ENCODE measurements at places on chromosomes 11 and 22.
A peak's percentile ranks its signal among the peaks of the same experiment; 100 is the strongest.

DNA sequence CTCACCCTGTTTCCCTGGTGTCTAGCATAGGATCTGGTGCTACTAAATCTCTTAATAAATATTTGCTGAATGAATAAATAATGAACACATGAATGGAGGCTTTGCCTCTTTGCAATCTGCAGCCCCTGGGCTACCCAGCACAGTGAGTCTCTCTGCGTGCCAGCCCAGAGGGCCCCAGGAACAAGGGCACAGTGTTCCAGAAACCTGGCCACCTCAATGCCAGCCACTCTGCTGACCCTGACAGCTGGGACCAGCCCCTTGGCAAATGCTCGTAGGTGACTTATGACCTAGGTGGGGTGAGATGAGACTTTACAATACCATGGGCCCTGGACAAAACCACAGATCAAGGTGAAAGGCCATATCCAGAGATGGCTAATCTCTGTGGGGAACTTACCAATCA is 31.6 kb downstream of the UQCR10 start:
- DNase-seq = no peak

- no peak for DNase-seq
Observed at GRCh38 chr11:40376331-40376730, 1083.1 kb downstream of the LRRC4C start.

DNA sequence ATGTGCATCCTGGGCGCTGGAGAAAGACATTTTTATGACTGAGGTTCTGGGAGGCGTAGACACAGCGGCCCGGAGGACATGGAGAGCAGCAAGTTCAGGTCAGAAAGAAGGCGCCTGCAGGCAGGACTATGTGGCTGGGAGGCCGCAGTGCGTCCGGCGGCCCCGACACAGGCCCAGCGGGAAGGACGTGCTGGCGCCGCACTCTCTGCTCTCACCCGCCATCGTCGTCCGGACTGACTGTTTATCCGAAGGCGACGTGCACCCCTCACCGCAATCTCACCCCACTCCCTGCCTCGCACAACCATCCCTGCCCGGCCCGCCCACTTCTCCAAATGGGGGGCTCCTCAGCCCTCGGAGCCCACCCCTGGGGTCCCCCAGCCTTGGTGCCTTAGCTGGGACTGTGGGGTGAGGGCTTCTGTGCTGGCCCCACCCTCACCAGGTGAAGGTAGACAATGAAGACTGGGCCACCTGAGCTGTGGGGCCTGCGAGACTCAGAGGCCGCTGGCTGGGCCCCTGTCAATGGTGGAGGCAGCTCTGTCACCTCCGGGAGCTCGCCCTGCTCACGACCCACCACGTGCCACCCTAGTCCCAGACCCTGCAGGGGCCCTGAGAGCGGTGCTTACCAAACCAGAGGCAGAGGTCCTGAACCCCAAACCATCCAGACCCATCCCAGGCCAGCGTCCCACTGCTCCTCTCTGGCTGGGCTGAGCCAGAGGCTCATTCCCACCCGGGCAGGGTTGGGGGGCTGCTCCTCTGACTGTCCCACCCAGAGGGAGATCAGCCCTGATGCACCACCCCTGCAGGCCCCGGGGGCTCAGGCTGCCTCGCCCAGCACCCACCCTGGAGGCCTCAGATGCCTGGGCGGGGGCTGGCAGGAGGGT is 16.2 kb upstream of the MUC5B start:
- no peak for DNase-seq

DNA sequence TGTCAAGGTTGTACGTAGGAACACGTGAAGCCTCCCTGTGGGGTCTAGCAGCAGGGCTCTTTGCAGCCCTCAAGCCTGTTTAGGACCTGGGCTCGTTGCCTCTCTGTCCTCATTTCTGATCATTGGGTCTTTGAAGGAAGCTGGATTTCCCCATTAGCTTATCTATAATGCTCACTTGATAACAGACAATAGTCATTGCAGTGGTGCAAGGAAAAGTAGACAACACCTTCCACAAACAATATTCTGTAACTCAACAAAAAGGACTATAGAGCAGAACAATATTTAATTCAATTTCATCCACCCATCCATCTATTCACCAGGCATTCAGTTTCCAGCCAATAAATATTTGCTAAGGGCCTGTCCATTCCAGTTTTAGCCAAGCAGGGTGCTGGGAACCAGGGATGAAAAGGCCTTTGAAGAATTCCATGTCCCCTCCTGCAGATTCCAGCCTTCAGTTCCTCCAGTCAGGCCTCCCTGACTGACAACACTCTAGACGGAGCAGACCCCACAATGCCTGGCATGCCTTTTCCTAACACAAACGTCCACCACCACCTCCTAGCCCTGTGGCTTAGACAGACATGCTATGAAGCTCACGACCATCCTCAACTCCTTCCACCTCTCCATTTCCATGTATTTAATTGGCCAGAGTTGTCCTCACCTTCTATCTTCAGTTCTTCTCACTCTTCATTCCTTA is 12.7 kb upstream of the POLD3 start:
- no peak for DNase-seq

DNA sequence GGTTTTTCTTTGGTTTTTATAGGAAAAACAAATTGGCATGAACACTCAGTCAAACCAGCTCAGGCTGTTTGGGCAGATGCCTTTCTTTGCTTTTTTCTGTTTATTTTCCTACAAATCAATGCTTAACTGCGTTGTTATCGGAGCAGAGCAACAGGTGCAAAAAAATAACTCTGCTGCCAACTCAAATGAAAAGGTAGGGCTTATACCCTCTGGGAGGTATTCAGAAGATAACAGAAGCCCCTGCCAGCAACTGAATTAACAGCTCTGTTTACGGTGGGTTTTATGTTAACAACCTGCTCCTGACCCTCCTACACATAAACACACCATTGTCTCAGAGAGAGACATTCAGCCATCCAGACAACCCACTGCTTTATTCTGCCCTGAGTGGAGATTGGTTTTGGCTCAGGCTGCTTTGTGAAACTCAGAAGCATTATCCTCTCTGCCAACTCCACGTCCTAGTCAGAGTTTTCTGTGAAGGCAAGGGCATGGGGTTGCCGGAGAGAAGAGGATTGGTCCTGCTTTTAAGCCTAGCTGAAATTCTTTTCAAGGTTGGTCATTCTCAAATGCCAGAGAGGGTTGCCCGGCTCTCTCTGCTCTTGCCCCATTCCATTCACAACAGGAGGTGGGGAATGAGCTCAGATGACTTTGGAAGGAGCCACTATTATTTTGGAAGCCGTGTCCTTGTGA is 11.4 kb downstream of the EHF start:
- no peak for DNase-seq

- DNase-seq = no peak
Observed at GRCh38 chr11:119599864-119600541, 129.0 kb downstream of the NECTIN1 start.

- DNase-seq = peak; percentile 33
Observed at GRCh38 chr11:17504330-17505107, 27.9 kb upstream of the ABCC8 start.

DNA sequence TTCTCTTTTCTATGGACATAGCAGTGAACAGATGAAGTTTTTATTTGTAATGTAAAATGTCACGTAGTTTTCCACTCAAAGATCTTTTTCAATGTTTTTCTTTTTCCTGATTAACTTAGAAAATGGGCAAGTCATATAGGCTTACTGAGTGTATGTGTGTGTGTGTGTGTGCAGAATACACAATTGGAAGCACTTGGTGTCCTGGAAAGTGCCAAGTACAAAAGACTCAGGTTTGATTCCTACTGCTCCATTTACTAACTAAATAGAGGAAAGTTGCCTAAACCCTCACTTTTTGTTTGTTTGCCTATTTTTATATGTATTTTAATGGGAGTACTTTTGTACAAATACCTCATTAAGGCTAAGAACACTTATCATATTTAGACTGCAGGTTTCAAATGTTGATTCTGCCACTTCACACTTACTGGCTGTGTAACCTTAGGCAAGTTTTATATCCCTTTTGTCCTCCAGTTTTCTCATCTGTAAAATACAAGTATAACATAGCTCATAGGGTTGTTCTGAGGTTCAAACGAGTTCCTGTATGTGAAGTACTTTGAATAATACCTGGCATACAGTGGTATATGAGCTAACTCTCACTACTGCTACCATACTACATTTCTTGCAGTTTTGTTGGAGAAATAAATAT is 90.1 kb downstream of the TYR start:
- no peak for DNase-seq

DNA sequence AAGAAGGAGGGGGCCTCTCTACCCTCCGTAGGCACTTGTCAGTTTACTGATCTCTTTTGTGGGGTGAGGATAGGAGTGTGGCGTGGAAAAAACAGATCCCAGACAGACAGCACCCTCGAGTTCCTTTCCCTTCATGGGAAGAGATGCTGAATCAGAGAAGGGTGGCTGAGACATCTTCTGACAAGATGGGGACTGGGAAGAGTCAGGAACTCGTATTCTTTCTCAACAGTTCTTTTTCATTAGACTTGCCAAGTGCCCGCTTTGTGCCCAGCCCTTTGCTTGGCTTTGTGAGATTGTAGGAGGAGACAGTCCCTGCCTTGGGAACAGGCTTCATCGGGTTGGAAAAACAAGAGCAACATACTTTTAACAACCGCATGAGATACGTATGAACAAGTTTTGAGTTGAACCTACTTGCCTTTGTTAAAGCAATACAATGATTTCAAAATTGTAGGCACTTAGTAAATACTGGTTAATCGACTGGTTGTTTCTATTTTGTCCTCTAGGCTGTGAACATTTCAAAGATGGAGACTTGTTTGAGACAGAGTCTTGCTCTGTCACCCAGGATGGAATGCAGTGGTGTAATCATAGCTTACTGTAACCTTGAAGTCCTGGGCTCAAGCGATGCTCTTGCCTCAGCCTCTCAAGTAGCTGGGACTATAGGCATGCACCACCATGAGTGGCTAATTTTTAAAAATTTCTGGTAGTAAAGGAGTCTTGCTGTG is 1.1 kb downstream of the RRM1 start:
- DNase-seq = no peak

- no peak for DNase-seq
Observed at GRCh38 chr11:113664069-113664980, 41.8 kb downstream of the TMPRSS5 start.

DNA sequence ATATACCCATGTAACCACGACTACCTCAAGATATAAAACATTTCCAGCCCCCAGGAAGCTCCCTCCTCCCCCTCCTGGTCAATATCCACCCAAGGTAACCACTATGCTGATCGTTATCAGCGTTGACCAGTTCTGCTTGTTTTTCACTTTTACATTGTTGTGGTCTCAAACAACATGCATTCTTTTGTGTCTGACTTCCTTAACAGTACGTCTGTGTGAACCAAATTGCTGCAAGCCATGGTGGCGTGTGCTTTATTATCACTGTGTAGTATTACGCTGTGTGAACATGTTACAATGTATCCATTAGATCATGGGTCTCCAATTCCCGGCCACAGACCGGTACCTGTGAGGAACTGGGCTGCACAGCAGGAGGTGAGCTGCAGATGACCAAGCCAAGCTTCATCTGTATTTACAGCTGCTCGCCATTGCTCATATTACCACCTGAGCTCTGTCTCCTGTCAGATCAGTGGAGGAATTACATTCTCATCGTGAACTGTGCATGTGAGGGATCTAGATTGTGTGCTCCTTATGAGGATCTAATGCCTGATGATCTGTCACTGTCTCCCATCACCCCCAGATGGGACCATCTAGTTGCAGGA is 15.5 kb upstream of the GRK3 start:
- DNase-seq = no peak

- peak; percentile 51 for DNase-seq
Observed at GRCh38 chr22:20571531-20572007, 64.2 kb downstream of the MED15 start.

DNA sequence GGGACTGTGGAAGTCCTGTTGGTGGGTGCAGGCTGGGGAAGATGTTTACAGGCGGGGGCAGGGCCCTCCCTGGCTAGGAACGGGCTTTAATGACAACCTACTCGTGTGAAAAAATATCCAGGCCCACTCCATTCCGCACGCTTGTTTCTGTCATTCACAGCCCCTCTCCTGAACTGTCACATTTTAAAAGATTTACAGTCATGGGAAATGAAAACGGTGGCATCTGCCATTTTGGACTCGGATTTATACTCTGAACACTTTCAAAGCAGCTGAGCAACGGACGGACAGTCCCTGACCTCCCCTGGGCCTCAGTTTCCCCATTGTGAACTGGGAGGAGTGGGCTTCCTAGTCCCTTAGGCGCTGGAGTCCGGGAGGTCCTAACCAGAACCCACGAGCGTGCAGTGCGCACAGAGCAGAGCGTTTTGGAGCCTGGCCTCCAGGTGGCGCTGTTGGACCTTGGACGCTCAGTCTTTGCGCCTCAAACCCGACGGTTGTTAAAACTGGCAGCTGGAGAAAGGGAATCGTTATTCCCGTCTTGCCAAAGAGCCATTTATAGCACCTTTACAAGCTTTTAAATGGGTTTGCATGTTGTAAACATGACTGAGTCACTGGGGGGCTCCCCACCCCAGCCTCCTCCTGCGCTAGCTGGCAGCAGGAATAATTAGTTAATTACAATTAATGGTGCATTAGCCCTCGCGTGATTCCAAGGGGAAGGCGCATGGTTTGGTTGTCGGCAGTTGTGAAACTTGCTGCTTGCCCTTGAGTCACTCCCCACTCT is 75.3 kb downstream of the FBLN1 start:
- peak; percentile 60 for DNase-seq

DNA sequence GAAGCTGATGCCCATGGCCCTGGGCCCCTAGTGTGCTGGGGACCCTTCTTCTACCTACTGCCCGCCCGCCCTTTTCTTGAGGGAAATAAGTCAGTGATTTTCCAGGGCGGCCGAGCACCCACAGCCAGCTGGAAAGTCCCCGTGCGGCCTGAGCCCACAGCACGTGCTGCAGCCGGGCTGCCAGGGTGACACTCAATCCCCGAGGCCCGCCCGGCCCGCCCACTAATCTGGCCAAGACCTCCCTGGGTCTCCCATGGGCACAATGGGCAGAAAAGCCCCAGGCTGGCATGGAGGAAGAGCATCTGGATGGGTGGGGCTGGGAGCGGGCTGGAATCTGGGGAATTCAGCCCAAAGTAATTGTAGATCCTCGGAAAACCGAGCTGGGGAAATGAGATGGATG is 24.8 kb downstream of the WNT7B start:
- no peak for DNase-seq

- no peak for DNase-seq
Observed at GRCh38 chr22:27344546-27344945, 457.0 kb downstream of the MN1 start.

GRCh38 chr22:40019100-40019499 is 24.3 kb downstream of the FAM83F start:
- DNase-seq = no peak

DNA sequence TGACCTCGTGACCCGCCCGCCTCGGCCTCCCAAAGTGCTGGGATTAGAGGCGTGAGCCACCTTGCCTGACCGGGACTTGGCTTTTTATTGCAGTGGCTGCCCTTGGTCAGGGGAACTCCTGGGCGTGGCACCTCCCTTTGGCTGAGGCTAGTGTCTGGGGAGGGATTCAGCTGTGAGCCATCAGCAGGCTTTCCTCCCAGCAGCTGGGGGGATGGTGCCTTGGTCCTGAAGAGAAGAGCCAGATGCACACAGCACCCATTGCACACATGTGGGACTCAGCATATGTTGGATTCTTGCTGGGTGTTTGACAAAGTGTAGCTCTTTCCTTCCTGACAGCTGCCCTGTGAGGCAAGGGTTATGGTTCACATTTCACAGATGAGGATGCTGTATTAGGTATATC is 8.4 kb downstream of the CYTH4 start:
- no peak for DNase-seq
